ENCODE measurements at places on chromosomes 2 and 18. TPM values are rescaled to one million over a fixed set of nuclear protein-coding genes. Genes with fewer than 3 reads are reported as not detected.

Gene LYG2
- polyA plus RNA-seq, result not detected

Gene LRATD1
- polyA plus RNA-seq, result 39.4 TPM

Gene EHD3
- polyA plus RNA-seq, result 3.5 TPM

Gene REG1A
- 0.74 TPM for polyA plus RNA-seq

Gene TRPM8
- polyA plus RNA-seq, result 5.2 TPM

Gene USP40
- polyA plus RNA-seq, result 42.0 TPM

Gene STARD6
- polyA plus RNA-seq, result 42.6 TPM

Gene MC5R
- polyA plus RNA-seq, result not detected

Gene RAB31
- 81.5 TPM for polyA plus RNA-seq

Gene GPR35
- 3.1 TPM for polyA plus RNA-seq

Gene UGT1A5
- polyA plus RNA-seq, result not detected

Gene DHX57
- polyA plus RNA-seq, result 63.7 TPM

Gene ANXA4
- polyA plus RNA-seq, result 71.2 TPM

Gene MOGAT1
- polyA plus RNA-seq, result not detected

Gene CTAGE1
- 5.2 TPM for polyA plus RNA-seq

Gene DUSP19
- polyA plus RNA-seq, result 4.5 TPM

Gene ST3GAL5
- 48.2 TPM for polyA plus RNA-seq

Gene TUBA3D
- polyA plus RNA-seq, result 516 TPM

Gene GKN1
- not detected for polyA plus RNA-seq

Gene CFAP65
- polyA plus RNA-seq, result 42.9 TPM

Gene FBXO15
- 46.0 TPM for polyA plus RNA-seq

Gene SOCS6
- 12.7 TPM for polyA plus RNA-seq

Gene HOXD3
- polyA plus RNA-seq, result 2.7 TPM

Gene ABCG8
- polyA plus RNA-seq, result not detected

Gene KCNK3
- 1.5 TPM for polyA plus RNA-seq

Gene WNT6
- polyA plus RNA-seq, result 2.7 TPM

Gene COL4A3
- 3.7 TPM for polyA plus RNA-seq

Gene SERPINB12
- 1.1 TPM for polyA plus RNA-seq

Gene TPO
- 2.9 TPM for polyA plus RNA-seq

Gene ST6GAL2
- polyA plus RNA-seq, result 14.3 TPM

Gene PKDCC
- 121 TPM for polyA plus RNA-seq

Gene ITGB6
- 0.18 TPM for polyA plus RNA-seq

Gene KCNIP3
- 23.9 TPM for polyA plus RNA-seq

Gene ZNF892
- polyA plus RNA-seq, result 7.1 TPM

Gene CCDC74B
- polyA plus RNA-seq, result 140 TPM

Gene CWC22
- polyA plus RNA-seq, result 4.4 TPM

Gene CAPN14
- polyA plus RNA-seq, result 0.36 TPM

Gene ARMC9
- 35.0 TPM for polyA plus RNA-seq

Gene BCL11A
- 5.1 TPM for polyA plus RNA-seq

Gene RBM43
- polyA plus RNA-seq, result 6.9 TPM

Gene SOX11
- polyA plus RNA-seq, result 0.05 TPM

Gene RNU2-63P
- polyA plus RNA-seq, result not detected

Gene SPDYA
- polyA plus RNA-seq, result 93.7 TPM
